H7 (cell line): ENCODE measurements at places on chromosomes 6 and 20.
A peak's percentile ranks its signal among the peaks of the same experiment; 100 is the strongest.

DNA sequence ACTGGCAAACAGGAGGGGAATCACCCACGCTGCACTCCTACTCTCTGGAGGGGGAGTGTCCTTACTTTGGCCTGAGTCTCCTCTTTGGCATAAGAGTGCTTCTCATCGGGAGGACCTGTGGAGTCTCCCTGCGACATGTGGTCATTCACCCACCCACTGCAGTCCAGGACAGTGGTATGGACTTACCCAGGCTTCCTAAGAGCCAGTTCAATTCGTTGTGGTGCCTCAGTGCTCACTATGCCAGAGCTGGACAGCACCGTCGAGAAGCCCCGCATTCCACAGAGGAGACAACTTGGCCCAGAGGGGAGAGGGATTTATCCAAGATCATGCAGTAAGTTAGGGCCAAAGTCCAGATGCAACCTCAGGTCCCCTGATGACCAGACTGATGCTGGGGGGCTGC lies 86.2 kb upstream of the CCDC167 start:
- no peak for DNase-seq

GRCh38 chr6:158286413-158286812 lies 25.9 kb upstream of the TULP4 start:
- DNase-seq = no peak

DNA sequence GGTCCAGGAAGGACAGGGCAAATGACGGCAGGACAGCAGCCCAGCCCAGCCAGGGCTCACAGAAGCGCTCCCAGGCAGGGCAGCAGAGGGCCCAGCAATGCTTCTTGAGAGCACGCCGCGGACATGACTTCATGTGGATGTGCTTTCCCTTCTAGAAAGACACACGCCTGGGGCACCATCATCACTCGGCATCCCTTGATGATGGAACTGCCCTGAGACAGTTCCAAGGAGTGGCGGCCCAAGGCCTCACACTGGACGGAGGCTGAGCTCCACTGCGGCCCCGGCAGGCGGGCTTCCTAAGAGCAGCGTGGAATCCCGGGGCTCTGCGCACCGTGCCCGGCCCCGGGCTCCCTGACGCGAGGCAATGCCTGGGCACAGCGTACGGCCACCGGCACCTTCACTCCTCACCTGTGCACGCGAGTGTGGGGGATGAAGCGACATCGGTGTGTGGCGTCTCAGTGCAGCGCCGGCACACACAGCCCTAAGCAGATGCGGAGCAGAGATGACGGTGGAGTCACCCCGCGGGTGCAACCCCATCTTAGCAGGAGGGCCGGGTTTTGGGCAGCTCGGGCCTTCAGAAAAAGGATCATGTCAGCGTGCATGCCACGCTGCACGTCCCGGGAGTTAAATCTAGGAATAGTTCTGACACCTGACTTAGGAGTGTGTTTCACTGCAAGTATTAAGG lies 86.6 kb downstream of the THBS2 start:
- DNase-seq = peak; percentile 55

DNA sequence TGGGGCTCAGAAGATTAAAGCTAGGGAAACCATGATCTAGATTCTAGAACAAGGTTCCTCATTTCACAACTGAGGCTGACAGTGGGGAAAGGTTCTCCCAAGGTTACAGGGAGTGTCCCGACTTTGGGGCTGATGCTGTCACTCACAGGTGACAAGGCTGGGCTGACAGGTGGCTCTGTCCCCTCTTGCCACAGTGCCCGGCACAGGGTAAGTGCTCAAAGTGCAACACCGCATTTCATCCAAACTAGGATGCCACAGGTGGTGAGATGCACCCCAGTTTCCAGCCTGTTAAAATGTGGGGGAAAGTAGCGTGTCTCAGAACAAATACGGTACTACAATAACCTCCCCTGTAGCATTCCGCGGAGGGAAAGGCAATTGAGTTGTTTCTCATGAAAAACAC lies 7.8 kb downstream of the ZBP1 start:
- peak; percentile 14 for DNase-seq

GRCh38 chr6:14711056-14711703 lies 534.7 kb upstream of the JARID2 start:
- DNase-seq = peak; percentile 37

GRCh38 chr6:11692451-11693376 lies 85.9 kb downstream of the ADTRP start:
- DNase-seq = no peak

DNA sequence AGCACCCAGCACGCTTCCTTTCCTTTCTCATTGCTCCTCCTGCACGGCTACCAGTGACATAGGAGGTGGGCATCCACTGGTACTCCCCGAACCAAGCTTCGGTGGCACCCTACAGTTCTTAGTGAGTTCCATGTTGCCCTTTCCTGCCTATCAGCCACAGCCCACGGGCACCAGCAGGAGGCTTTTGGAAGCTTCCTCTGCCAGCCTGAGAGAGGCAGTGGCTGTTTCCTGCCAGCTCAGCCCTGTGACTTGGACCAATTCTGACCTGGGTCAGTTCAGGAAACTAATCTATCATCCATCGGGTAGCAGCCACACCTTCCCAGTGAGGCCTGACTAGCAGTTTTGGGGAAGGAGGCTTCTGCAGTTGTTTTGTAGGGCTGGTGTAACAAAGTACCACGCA lies 176.4 kb upstream of the UST start:
- no peak for DNase-seq

- DNase-seq = peak; percentile 41
Measured at GRCh38 chr6:44624936-44625573, 237.5 kb downstream of the CDC5L start.
